ENCODE measurements at places on chromosomes 5 and 9. TPM values are rescaled to one million over a fixed set of nuclear protein-coding genes. Genes with fewer than 3 reads are reported as not detected.

DNA sequence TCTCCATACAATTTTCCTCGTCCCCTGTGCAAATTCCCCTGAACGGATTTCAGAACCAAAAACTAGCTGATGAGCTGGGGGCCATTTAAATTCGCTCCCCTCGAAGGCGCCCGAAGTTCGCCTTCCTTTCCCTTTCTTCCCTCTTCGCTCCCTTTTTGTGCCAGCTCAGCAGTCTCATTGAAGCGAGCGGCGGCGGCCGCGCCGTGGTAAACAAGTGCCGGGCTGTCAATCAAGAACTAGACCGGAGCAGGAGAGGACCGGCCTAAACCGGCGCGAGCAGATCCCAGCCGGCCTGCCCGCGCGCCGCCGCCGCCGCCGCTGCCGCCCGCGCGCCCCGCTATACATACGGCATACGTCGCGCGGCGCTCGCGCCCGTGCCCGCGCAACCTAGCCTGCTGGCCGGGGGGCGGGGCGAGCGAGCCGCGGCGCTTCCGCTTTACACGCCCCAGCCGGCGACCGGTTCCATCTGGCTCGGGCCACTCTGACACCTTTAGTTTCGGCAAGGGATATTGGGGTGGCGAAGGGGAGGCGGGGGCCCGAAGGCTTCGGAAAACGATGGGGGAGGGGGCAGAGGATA, 3.1 kb downstream of the ARRDC3 start:
- peak; percentile 93 for DNase-seq
- no peaks in the 10 kb centered on the region for H3K36me3 ChIP-seq

DNA sequence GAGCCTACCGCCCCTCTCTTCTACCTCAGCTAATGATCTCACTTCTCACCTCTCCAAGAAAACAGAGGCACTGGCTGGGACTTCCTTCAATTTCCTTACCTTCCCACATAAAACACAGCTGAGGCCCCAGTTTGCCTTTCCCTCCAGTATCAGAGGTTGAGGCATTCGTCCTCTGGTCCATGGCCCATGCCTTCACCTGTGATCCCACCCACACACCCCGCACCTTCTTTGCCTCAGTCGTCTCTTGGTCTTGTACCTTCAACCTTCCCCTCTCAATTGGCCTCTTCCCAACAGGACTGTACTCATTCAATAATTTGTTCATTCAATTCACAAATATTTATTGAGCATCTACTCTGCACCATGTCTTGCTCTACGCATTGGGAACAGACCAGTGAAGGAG, 11.0 kb upstream of the NSD1 start:
- no peaks in the 10 kb centered on the region for H3K4me1 ChIP-seq
- DNase-seq: no peak
- no peaks in the 10 kb centered on the region for H3K36me3 ChIP-seq
- H3K4me3 ChIP-seq: no peak overlapping the region

DNA sequence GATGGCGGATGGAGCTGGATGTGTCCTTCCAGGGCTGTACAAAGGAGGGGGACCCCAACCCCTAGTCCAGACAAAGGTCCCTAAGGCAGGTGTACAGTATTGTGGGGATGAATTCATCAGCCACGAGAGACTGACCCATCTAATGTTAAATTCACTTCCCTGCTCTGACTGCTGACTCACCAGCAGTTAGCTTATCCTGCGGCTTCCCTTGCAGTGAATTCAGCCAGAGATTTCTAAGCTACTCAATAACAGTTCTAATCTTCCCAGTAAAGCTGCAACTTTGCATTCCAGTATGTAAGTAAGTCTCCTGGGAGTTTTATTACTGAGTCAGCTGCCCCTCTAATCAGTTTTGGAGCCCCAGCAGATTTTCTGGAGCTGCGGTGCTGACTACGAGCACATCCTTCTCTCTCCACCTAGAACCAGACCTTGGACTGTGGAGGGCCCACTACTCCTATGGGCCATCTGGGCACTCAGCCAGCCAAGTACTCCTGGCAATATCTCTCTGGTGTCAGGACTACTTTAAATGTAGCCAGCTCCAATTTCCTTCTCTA, 16.1 kb downstream of the B4GALT1 start:
- peak overlapping the region; percentile 73 for H3K27ac ChIP-seq
- peaks cover 8% of the 10 kb centered on the region for H3K4me1 ChIP-seq
- DNase-seq: peak; percentile 89
- no peak overlapping the region for H3K4me3 ChIP-seq
- H3K36me3 ChIP-seq: no peaks in the 10 kb centered on the region

- no peaks in the 10 kb centered on the region for H3K36me3 ChIP-seq
- no peaks in the 10 kb centered on the region for H3K27me3 ChIP-seq
- DNase-seq: no peak
- no peak overlapping the region for H3K27ac ChIP-seq
Measured at GRCh38 chr5:131206772-131207171, 36.0 kb downstream of the LYRM7 start.

- H3K27ac ChIP-seq: no peak overlapping the region
- H3K27me3 ChIP-seq: no peaks in the 10 kb centered on the region
- no peak for DNase-seq
- H3K36me3 ChIP-seq: no peaks in the 10 kb centered on the region
- no peak overlapping the region for H3K4me3 ChIP-seq
Measured at GRCh38 chr9:27094640-27095298, 14.3 kb upstream of the TEK start.

- no peaks in the 10 kb centered on the region for H3K27me3 ChIP-seq
- DNase-seq: no peak
- no peaks in the 10 kb centered on the region for H3K36me3 ChIP-seq
- no peak overlapping the region for H3K4me3 ChIP-seq
- no peak overlapping the region for H3K27ac ChIP-seq
Measured at GRCh38 chr9:88889386-88889785, 101.9 kb upstream of the S1PR3 start.

DNA sequence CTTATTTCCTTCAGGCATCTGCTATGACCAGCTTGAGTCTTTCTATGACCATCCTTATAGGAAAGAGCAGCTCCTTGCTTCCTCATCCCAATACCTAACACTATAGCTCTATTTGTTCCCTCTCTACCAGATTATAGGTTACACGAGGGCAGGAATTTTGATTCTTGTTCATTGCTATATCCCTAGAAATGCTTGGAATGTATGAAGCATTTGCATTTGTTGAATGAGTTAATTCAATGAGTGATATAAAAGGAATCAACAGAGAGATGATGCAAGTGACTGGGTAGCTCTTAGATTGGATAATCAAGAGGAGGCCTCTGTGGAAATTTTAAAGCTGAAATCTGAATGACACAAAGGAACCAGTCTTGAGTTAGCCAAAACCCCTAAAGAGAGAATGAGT, 13.9 kb downstream of the ZCCHC9 start:
- no peak overlapping the region for H3K27ac ChIP-seq
- no peak overlapping the region for H3K4me3 ChIP-seq
- H3K4me1 ChIP-seq: no peaks in the 10 kb centered on the region
- DNase-seq: no peak

DNA sequence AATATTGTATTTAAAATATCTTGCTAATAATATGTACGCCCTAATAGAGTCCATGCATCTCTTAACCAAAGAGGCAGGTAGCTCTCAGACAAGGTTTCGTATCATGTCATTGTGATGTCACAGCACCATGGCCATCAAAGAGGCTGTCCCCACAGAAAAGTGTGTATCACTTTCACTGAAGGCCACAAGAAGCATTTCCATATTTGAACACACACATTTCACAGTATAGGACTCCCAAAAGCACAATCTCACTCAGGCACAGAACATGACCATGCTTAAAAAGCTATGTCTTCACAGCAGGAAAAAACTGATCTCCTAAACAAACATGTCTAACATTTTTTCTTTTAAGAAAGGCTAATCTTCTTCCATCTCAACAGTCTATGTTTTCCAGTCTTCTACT, 133.8 kb downstream of the DENND1A start:
- no peaks in the 10 kb centered on the region for H3K36me3 ChIP-seq
- no peaks in the 10 kb centered on the region for H3K27me3 ChIP-seq
- no peak for DNase-seq
- H3K4me3 ChIP-seq: no peak overlapping the region
- no peaks in the 10 kb centered on the region for H3K4me1 ChIP-seq
- no peak overlapping the region for H3K27ac ChIP-seq

GRCh38 chr5:146426305-146426704, 20.8 kb upstream of the TCERG1 start:
- H3K4me1 ChIP-seq: no peaks in the 10 kb centered on the region
- H3K4me3 ChIP-seq: no peak overlapping the region
- H3K27ac ChIP-seq: no peak overlapping the region
- no peaks in the 10 kb centered on the region for H3K27me3 ChIP-seq
- DNase-seq: no peak

DNA sequence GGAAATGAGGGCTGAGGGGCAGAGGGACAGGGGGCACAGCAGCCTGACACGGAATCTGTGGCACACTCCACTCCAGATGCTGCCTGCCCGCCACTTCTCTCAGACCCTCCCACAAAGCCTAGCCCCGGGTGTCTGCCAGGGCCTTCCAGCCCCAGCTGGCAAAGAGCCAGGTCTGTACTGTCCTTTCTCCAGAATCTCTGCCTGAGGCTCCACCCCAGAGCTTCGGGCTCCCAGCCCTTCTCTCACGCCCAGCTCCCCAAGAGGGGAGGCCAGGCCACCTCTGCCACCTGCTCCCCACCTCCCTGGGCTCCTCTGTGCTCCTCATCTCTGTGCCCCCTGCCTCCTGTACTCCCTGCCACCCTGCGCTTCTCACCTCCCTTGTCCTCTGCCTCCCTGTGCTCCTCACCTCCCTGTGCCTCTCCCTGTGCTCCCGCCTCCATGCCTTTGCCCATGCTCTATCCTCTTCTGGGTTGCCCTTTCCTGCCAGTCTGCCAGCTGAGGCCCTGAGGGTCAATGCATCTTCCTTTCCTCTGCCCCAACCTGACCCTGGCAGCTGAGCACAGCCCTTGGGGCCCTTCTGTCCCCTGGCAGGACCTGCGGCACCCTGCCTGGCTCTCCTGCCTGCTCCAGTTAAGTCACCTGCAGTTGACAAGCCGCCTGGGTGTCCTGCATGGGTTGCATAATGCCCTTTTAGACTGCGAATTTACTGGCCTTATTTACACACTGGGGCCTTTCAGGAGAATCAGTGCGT, 36.4 kb downstream of the RASGEF1C start:
- H3K4me3 ChIP-seq: no peak overlapping the region
- no peaks in the 10 kb centered on the region for H3K36me3 ChIP-seq
- no peak overlapping the region for H3K27ac ChIP-seq

DNA sequence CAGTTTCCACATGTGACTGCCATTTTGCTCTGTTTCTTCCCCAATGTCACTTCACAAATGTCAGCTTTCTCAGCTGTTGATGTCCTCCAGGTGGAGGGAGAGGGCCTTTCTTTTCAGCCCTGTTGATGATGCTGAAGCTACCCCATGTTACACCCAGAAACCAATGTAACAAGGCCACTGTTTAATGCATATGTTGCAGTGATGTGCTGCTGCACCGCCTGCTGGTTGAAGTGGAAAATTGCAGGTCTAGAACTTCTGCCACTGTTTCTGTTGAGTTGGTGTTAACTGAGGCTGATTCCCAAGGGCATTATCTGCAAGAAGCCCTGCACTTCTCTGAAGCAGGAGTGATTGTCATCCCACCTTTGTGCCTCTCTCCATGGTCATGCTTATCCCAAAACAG, 428.4 kb downstream of the KDM4C start:
- H3K4me1 ChIP-seq: no peaks in the 10 kb centered on the region
- no peaks in the 10 kb centered on the region for H3K27me3 ChIP-seq
- no peak overlapping the region for H3K4me3 ChIP-seq
- H3K27ac ChIP-seq: no peak overlapping the region

- H3K36me3 ChIP-seq: no peaks in the 10 kb centered on the region
- H3K27ac ChIP-seq: no peak overlapping the region
- no peak overlapping the region for H3K4me3 ChIP-seq
- H3K27me3 ChIP-seq: no peaks in the 10 kb centered on the region
- DNase-seq: no peak
Measured at GRCh38 chr5:180115326-180116076, 43.9 kb upstream of the RNF130 start.

DNA sequence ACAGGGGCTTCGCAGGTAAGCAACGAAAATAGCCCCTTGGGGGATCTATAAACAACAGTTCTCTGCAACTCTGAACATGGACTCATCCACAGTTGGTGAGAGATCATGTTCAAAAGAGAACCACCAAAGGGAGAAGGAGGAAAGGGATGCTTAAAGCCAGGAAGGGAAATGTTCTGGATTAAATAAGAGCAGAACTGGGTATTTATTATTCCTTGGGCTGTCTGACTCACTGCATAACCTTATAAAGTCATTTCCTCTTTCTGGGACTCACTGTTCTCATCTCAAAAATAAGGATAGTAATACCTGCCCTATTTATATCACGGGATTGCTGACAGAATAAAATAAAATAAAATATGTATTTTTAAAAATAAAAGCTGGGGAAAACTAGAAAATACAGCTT, 11.2 kb upstream of the MARCHF3 start:
- no peak overlapping the region for H3K27ac ChIP-seq
- no peak for DNase-seq
- no peaks in the 10 kb centered on the region for H3K27me3 ChIP-seq
- H3K4me3 ChIP-seq: no peak overlapping the region
- no peaks in the 10 kb centered on the region for H3K36me3 ChIP-seq

DNA sequence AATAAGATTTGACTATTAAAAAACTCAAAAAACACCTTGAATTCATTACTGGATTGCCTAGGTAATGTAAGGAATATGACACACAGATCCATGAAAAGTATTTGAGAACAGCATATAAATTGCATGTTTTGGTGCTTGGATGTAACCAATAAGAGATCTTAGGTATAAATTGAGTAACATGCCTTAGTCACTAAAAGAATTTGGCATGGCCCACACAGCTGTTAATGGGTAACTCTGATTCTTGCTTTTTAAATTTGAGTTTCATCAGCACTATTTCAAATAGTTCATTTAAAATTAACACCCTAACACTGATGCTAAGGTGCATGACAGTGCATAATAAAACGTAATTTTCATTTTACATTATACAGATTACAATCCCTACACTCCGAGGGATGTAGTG, 779.3 kb upstream of the WWC1 start:
- H3K4me3 ChIP-seq: no peak overlapping the region
- H3K27ac ChIP-seq: no peak overlapping the region
- no peaks in the 10 kb centered on the region for H3K36me3 ChIP-seq
- H3K27me3 ChIP-seq: no peaks in the 10 kb centered on the region
- DNase-seq: no peak
- no peaks in the 10 kb centered on the region for H3K4me1 ChIP-seq

- H3K27me3 ChIP-seq: peaks cover 3% of the 10 kb centered on the region
- H3K27ac ChIP-seq: no peak overlapping the region
- no peak for DNase-seq
- H3K4me3 ChIP-seq: no peak overlapping the region
Measured at GRCh38 chr5:91366551-91366950, 16.6 kb downstream of the ARRDC3 start.

RABGAP1 gene
- 39.3 TPM for total RNA-seq

CCNI2 gene
- total RNA-seq: not detected

MXD3 gene
- total RNA-seq: 3.9 TPM

SPINK4 gene
- not detected for total RNA-seq

CCDC183 gene
- total RNA-seq: 6.6 TPM

TLR4 gene
- 4.1 TPM for total RNA-seq

DPYSL3 gene
- 155 TPM for total RNA-seq

PCDHA6 gene
- total RNA-seq: 1.3 TPM

MED27 gene
- 7.6 TPM for total RNA-seq
